Fibroblast of lung (primary cell): ENCODE measurements at places on chromosomes 5 and 9. TPM values are rescaled to one million over a fixed set of nuclear protein-coding genes. Genes with fewer than 3 reads are reported as not detected.

MYOT gene
- not detected in 2 replicates for total RNA-seq

- H3K4me1 ChIP-seq, result no peaks in the 10 kb centered on the region
- H3K4me3 ChIP-seq, result no peak overlapping the region
- peaks cover 12% of the 10 kb centered on the region for H3K36me3 ChIP-seq
- H3K27me3 ChIP-seq, result no peaks in the 10 kb centered on the region
- H3K27ac ChIP-seq, result no peak overlapping the region
- DNase-seq, result no peak
These were observed 8.3 kb upstream of the DPM2 start for GRCh38 chr9:127945942-127946341.

DNA sequence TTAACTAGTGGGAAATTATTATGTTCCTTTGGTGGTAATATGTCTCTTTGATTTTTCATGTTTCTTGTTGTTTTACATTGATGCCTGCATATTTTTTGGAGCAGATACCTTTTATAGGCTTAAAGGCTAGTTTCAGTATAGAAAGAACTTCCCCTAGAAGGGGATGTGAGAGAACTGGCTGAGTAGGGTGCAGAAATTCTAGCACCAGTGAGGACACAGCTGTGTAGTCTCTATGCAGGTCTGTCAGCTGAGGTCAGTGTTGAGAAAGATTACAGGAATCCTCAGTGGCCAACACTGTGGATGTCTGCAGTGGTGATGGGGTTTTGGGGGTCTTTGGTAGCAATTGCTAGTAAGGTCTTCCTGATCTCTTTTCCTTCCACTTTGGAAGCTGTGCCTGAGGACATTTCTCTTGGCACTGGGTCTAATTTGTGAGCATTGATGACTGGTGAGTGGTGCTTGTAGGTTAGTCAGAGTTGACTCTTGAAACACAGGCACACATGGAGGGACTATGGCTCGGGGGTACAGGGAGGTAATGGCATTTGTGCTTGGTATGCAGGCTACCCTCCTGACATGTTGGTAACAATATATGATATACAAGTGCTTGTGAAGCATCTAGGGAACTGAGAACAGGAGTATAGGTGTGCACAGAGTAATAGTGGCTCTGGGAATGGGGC is 221.4 kb downstream of the SPATA31D1 start:
- H3K4me3 ChIP-seq, result no peak overlapping the region
- DNase-seq, result no peak
- H3K4me1 ChIP-seq, result no peaks in the 10 kb centered on the region
- no peaks in the 10 kb centered on the region for H3K27me3 ChIP-seq

DNA sequence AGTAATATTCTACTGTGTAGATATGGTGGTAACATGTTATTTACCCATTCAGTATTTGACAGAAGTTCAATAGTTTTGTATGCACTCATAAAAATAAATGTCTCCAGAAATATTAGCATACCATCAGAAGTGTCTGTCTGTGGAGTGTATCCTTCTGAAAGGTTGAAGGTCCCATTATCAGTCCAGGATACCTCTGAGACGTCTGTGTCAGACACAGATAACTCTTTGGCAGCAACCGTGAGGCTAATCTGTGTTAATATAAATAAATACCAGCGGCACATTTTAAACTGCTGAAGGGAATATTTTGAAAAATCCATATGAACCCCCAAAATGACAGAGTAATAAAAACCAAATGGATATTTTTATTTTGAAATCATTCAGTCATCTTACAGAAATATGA is 11.9 kb upstream of the ZNF622 start:
- no peaks in the 10 kb centered on the region for H3K27me3 ChIP-seq
- no peaks in the 10 kb centered on the region for H3K36me3 ChIP-seq
- no peak overlapping the region for H3K27ac ChIP-seq

DNA sequence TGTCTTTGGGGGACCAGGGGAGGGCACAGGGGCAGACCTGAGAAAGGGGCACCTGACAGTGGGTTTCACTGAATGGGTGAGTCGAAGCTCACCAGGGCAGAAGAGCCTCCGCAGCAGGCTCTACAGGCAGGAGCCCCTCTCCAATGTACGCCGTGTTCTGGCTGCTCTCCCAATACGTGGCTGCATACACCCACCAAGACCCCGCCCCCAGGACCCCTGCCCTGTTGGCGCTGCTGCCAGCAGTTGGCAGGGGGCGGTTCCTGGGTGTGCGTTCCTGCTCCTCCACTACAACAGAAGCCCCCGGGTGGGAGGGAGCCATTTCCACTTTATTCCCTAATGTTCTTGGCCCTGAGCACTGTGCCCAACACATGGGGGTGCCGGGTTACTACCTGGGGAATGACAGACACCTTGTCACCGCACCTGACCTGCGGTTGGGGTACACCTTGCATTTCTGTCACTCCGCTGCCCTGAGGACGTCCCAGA is 30.3 kb downstream of the SARDH start:
- DNase-seq, result no peak
